Activated T-cell treated with anti-CD3 and anti-CD28 coated beads, Interleukin-2, amount 50 U/mL, for 72 hours (primary cell): ENCODE measurements at places on chromosomes 7 and 10. TPM values are rescaled to one million over a fixed set of nuclear protein-coding genes. Genes with fewer than 3 reads are reported as not detected.

DNA sequence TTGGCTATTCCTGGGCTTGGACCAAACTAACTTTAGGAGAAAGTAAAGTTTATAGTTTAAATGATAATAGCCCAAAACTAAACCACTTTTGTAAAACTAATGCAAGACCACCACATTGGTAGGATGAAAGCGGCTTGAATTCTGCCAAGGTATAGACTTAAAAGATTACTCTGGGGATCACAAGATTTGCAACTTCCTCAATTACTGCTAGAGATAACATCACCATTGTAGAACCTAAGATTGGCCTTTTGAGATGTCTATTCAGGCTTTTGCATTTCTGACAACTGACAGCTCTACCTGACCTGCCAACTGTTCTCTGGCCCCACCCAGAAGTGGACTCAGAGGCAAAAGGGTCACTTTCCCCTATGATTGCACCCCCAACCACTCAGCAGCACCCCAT is 162.4 kb downstream of the TNS3 start:
- no peaks in the 10 kb centered on the region for H3K36me3 ChIP-seq
- H3K4me1 ChIP-seq, result no peaks in the 10 kb centered on the region
- H3K4me3 ChIP-seq, result no peak overlapping the region
- DNase-seq, result no peak

Gene NDUFB2
- total RNA-seq, result 94.1 TPM

DNA sequence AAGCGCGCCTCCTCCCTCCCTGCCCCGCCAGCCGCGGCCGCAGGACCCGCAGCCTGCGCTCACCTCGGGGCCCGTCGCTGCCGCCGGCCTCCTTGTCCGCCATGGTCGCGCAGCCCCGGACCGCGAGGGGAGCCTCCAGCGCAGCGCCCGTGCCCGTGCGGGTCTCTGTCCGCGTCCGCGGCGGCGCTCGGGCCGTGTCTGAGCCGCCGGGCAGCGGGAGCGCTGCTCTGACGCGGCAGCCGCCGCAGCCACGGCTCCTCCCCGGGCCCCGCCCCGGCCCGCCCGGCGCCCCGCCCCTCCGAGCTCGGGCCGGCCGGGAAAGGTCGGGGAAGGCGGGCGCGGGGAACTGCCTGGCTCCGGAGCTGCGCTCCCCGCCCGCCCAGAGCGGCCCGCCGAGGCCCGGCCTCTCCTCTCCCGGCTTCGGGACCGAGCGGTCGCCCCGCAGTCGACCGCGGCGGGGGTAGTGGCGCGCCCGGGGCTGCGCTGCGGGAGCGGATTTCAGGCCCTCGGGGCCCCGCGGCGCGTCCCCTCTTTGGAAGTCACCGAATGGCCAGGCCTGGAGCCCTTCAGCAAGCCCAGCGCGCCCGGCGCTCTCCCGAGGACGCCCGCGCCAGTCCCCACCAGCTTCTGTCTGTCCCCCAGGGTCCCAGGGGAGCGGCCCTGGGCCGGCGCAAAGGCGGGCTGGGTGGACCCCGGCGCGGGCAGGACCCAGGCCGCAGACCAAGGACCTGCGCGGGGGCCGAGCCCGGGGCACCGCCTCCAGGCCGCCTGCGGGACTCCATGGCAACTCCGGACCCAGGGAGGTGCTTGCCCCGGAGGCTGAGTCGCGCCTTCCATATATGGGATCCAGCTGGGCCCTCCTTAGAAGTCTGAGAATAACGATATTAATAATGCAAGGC is at the start of gene HSPA12A:
Gene HSPA12A, minus strand, starts transcription at position 200 of the 899 bp plus-strand sequence. Its CDS starts 97 bp downstream, at position 103.
- no peaks in the 10 kb centered on the region for H3K4me1 ChIP-seq
- H3K36me3 ChIP-seq, result no peaks in the 10 kb centered on the region
- peak within 1 kb of the TSS; percentile 68 for H3K4me3 ChIP-seq
- H3K27ac ChIP-seq, result no peak within 1 kb of the TSS

Gene C10orf53
- not detected for total RNA-seq

Gene KDM7A
- 39.2 TPM for total RNA-seq

Gene ELFN1
- not detected for total RNA-seq

DNA sequence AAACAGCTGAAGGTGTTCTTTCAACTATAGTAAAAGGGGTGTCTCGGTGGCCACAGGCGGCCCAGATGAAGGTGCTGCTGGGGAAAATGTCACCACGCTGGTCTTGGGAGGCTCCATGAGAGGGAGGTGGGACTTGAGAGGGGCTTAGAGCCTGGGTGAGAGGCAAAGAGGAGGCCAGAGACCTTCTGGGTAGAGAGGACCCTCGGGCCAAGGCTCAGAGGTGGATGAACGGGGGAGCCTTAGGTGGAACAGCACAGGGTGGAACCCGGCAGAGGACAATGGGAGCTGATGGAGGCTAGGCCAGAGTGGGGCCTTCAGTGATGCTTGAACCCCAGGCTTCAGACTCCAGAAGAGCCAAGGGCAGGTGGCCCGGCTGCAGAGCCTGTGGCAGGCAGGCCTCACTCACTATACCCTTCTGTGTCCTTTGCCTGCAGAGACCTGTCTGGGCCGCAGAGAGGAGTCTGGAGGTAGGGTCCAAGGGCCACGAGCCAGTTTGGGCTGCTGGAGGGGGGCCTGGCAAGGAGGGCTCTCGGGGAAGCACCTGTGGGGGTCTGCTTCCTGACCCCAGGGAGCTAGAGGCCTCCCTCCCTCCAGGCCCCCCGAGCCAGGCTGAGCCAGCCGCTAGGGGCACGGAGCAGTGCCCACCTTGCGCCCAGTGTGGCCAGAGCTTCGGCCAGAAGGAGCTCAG is 32.1 kb downstream of the ZNF783 start:
- no peaks in the 10 kb centered on the region for H3K27me3 ChIP-seq
- H3K36me3 ChIP-seq, result no peaks in the 10 kb centered on the region
- peaks cover 13% of the 10 kb centered on the region for H3K4me1 ChIP-seq
- H3K27ac ChIP-seq, result no peak overlapping the region
- DNase-seq, result no peak

DNA sequence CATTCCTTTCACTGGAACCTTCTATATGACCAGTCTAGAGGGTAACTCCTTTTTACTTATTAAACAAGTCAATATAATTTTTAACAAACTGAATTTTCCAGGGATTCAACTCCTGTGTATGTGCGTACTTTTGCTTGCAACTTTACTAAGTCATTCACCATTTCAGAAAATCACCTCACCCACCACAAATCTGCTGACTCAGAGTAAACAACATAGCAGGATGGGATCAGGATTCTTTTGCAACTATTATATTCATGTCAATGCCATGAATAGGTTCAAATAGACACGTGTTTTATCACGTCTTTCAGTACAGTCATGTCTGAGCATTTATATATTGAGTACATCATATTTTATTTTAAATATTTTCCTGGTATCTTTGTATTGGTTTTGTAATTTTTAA is 14.5 kb downstream of the CTTNBP2 start:
- H3K4me3 ChIP-seq, result no peak overlapping the region
- H3K27ac ChIP-seq, result no peak overlapping the region
- no peaks in the 10 kb centered on the region for H3K4me1 ChIP-seq
- DNase-seq, result no peak
- no peaks in the 10 kb centered on the region for H3K36me3 ChIP-seq
- no peaks in the 10 kb centered on the region for H3K27me3 ChIP-seq

DNA sequence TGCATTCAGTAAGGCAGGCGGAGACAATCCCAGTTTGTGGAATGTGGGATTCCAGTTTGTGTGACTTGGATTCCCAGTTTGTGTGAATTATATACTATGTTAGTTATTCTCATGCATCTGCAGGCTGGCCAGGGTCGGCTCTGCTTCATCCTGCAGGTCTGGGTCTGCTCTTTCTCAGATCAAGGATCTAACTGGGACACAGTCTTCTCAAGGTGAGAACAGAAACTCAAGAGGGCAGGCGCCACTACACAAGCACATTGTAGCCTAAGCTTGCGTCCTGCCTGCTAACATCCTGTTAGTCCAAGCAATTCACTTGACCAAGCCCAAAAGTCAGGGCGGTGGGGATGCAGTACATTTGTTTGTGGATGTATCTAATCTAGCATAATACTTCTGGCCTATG is 131.1 kb downstream of the SNX10 start:
- no peak overlapping the region for H3K27ac ChIP-seq
- H3K4me1 ChIP-seq, result no peaks in the 10 kb centered on the region
- H3K4me3 ChIP-seq, result no peak overlapping the region
- peaks cover 13% of the 10 kb centered on the region for H3K27me3 ChIP-seq
- DNase-seq, result no peak

GRCh38 chr7:115009736-115010440 is 88.0 kb downstream of the MDFIC start:
- H3K36me3 ChIP-seq, result peaks cover 2% of the 10 kb centered on the region
- H3K27me3 ChIP-seq, result no peaks in the 10 kb centered on the region
- H3K4me1 ChIP-seq, result peaks cover 49% of the 10 kb centered on the region
- H3K4me3 ChIP-seq, result peak overlapping the region; percentile 78
- peak overlapping the region; percentile 94 for H3K27ac ChIP-seq

Gene LIPF
- total RNA-seq, result not detected

- no peaks in the 10 kb centered on the region for H3K36me3 ChIP-seq
- no peak for DNase-seq
- no peak overlapping the region for H3K27ac ChIP-seq
- peaks cover 5% of the 10 kb centered on the region for H3K4me1 ChIP-seq
Observed at GRCh38 chr7:69693042-69693441, 94.8 kb downstream of the AUTS2 start.

GRCh38 chr10:125124907-125125306 is 35.5 kb downstream of the CTBP2 start:
- H3K27ac ChIP-seq, result no peak overlapping the region
- H3K4me1 ChIP-seq, result no peaks in the 10 kb centered on the region
- peaks cover 7% of the 10 kb centered on the region for H3K27me3 ChIP-seq
- H3K36me3 ChIP-seq, result no peaks in the 10 kb centered on the region
- no peak overlapping the region for H3K4me3 ChIP-seq
- no peak for DNase-seq
